SK-N-SH (cell line): ENCODE measurements at places on chromosomes 6 and 20. TPM values are rescaled to one million over a fixed set of nuclear protein-coding genes. Genes with fewer than 3 reads are reported as not detected.

- no peak for DNase-seq
- H3K4me1 ChIP-seq: no peaks in the 10 kb centered on the region
- no peak overlapping the region for H3K4me3 ChIP-seq
- no peak overlapping the region for H3K27ac ChIP-seq
Measured at GRCh38 chr20:58514321-58515232, 622 bp downstream of the APCDD1L start.

DNA sequence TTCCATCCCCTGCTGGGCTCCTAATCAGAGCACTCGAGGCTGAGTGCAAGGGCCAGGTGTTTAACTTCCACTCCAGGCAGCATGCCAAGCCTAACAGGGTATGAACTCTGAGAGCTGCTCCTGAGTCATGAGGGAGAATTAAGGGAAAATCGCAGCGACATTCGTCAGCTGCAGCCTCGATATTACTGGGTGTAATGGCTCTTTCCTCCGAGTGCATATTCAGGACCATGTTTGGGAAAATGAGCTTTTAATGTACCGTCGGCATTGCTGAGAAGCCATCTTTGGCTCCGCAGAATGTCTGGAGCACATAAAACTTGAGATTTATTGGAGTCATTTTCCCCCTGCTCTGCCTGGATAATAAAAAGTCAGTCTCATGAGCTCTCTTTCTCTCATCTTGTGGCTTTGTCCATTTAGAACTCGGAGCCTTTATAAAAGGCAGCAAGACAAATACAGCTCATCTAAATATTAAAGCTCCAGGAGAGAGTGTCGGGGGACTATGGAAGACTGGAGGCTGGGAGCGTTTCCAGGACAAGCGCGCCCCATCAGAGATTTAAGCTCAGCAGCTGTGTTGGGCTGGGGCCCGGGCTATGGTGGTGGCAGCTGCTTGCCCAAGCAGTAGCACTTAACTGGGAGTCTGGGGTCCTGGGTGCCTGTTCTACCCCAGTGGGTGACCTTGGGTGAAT is 103.7 kb downstream of the TOX2 start:
- no peaks in the 10 kb centered on the region for H3K27me3 ChIP-seq
- H3K4me3 ChIP-seq: peak overlapping the region; percentile 24
- peaks cover 37% of the 10 kb centered on the region for H3K4me1 ChIP-seq
- H3K36me3 ChIP-seq: no peaks in the 10 kb centered on the region

DNA sequence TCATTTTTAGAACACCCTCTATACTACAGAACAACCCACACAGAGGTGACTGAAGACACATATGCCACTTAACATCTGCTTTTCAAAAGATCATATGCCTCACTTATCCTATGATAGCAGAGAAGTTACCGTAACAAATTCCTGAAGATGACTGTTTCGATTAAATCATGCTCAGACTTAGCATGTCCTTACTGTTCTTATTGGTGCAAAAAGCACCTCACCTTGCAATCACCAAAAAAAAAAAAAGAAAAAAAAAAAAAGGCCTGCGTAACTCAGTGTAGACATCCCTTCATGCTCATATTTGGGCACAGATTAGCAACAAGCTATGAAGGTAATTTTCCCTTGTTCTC is 17.7 kb upstream of the DST start:
- DNase-seq: no peak
- 0 out of 2 replicates have a peak, but pooled peaks cover 3% of the 10 kb centered on the region for H3K36me3 ChIP-seq
- no peak overlapping the region for H3K4me3 ChIP-seq

DNA sequence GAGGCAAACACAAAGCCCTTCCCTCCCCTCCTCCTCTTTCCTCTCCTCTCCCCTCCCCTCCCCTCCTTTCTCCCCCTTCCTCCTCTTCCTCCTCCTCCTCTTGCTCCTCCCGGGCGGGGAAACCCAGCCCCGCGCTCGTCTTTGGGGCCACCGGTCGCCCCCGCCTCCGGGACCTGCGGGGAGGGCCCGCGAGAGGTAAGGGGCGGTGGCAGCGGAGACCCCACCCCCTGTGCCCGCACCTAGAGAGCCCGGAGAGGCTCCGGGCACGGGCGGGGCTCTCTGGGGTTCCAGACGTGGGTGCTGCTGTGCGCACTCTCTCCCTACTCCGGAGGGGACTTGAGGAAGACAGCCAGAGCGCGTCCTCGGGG is at the start of gene RIN2:
TSS of gene RIN2 (plus strand) at position 126 of the 368 bp plus-strand sequence. CDS start 131,344 bp downstream, outside the sequence.
- H3K36me3 ChIP-seq: no peaks in the 10 kb centered on the region
- DNase-seq: peak; percentile 82
- no peaks in the 10 kb centered on the region for H3K27me3 ChIP-seq
- H3K4me3 ChIP-seq: peak within 1 kb of the TSS; percentile 91
- H3K27ac ChIP-seq: peak within 1 kb of the TSS; percentile 84
- H3K4me1 ChIP-seq: peaks cover 17% of the 10 kb centered on the region

GRCh38 chr20:21124190-21124589 is 1.7 kb upstream of the KIZ start:
- peaks cover 6% of the 10 kb centered on the region for H3K4me1 ChIP-seq
- no peak overlapping the region for H3K27ac ChIP-seq
- H3K4me3 ChIP-seq: no peak overlapping the region

DNA sequence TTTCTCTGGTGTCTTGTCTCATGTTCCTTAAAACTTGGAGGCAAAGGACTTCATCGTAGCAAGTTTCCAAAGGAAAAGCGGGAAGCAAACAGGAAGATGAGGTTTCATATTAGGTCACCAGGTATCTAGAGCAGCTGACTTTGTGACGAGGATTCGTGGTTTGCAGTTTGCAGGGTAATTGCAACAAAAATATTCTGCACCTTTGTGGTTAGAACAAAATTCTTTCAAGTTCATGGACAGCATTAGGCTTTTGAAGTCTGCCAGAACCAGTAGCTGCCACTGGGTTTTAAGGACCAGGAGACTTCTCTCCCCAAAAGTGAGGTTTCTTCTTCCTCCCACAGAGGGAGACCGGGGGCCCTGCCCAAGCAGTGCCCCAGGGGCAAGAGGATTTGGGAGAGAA is 63.4 kb downstream of the RPP40 start:
- no peak overlapping the region for H3K27ac ChIP-seq
- H3K4me1 ChIP-seq: peaks cover 11% of the 10 kb centered on the region
- H3K36me3 ChIP-seq: no peaks in the 10 kb centered on the region
- no peak for DNase-seq

GRCh38 chr20:2533118-2533517 is 3.3 kb upstream of the TMC2 start:
- H3K4me1 ChIP-seq: no peaks in the 10 kb centered on the region
- H3K4me3 ChIP-seq: no peak overlapping the region
- H3K27me3 ChIP-seq: peaks cover 4% of the 10 kb centered on the region; the same call in 1 of the 2 replicates
- H3K36me3 ChIP-seq: no peaks in the 10 kb centered on the region
- no peak for DNase-seq

- no peaks in the 10 kb centered on the region for H3K27me3 ChIP-seq
- H3K27ac ChIP-seq: no peak overlapping the region
- H3K4me3 ChIP-seq: no peak overlapping the region
- peak; percentile 46 for DNase-seq
Measured at GRCh38 chr6:168105813-168106632, 27.0 kb upstream of the FRMD1 start.

DNA sequence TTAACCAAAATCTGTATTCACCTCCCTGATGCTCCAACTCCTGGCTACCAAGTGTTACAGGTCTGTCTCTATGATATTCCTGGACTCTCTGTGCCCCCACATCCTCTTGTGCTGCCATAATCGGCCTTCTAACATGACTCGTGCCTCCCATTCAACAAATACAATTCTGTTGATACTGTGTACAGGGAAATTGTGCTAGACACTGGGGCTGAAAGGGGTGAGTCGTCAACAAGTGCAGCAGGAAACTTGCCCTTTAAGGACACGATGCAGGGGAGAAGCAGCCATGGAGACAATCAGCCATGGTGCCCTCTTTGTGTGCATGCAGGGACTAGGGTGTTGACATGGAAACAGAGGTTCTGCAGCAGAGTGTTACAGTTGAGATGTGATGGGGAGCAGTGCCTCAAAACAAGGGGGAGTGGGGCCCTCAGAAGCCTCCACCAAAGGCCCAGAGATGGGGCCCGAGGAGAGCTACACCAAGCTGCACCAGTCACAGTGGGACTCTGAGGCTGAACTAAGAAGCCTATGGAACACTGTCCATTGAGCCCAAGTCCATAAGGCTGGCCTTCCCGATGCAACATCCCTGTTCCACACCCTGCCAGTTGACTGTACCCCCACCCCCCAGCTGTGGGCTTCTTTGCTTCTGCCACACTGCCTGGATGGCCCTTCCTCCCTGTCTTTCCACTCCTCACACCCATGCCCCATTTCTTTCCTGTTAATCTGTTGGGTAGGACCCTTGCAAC is 3.1 kb downstream of the PCED1A start:
- peaks cover 20% of the 10 kb centered on the region; the same call in 1 of the 2 replicates for H3K36me3 ChIP-seq
- H3K27ac ChIP-seq: no peak overlapping the region
- peaks cover 18% of the 10 kb centered on the region; the same call in 1 of the 2 replicates for H3K4me1 ChIP-seq
- no peaks in the 10 kb centered on the region for H3K27me3 ChIP-seq
- no peak for DNase-seq

GRCh38 chr6:145367149-145367548 is 368.2 kb downstream of the EPM2A start:
- no peak overlapping the region for H3K27ac ChIP-seq
- H3K4me1 ChIP-seq: no peaks in the 10 kb centered on the region; the same call in 1 of the 2 replicates
- DNase-seq: no peak
- no peaks in the 10 kb centered on the region for H3K27me3 ChIP-seq

GRCh38 chr6:53358440-53359094 is 9.8 kb upstream of the ELOVL5 start:
- peak overlapping the region; percentile 92 for H3K27ac ChIP-seq
- peak overlapping the region; percentile 64 for H3K4me3 ChIP-seq
- 0 out of 2 replicates have a peak, but pooled peaks cover 6% of the 10 kb centered on the region for H3K27me3 ChIP-seq
- DNase-seq: no peak

DNA sequence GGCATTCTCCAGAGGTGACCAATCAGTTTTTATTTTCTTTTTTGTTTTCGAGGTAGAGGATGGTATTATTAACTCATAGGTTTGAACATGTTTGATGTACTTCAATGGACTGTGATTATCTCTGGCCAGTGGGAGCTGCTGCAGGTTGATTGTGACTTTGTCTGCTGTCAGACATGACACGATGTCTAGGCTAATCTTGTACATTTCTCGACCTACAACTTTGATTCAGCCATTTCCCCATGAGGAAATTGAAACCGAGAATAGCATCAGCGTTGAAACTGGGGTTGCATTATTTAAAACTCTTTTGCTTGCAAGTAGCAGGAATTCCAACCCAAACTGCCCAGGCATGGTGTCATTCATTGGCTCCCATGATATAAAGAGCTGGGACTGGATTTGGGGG is 218.9 kb downstream of the CDH26 start:
- H3K27me3 ChIP-seq: no peaks in the 10 kb centered on the region
- no peak overlapping the region for H3K4me3 ChIP-seq
- DNase-seq: no peak
- no peak overlapping the region for H3K27ac ChIP-seq

- H3K4me1 ChIP-seq: no peaks in the 10 kb centered on the region
- no peak overlapping the region; the same call in 1 of the 2 replicates for H3K4me3 ChIP-seq
- H3K36me3 ChIP-seq: no peaks in the 10 kb centered on the region
- DNase-seq: peak; percentile 37
Measured at GRCh38 chr20:54680872-54681619, 205.7 kb downstream of the DOK5 start.

DNA sequence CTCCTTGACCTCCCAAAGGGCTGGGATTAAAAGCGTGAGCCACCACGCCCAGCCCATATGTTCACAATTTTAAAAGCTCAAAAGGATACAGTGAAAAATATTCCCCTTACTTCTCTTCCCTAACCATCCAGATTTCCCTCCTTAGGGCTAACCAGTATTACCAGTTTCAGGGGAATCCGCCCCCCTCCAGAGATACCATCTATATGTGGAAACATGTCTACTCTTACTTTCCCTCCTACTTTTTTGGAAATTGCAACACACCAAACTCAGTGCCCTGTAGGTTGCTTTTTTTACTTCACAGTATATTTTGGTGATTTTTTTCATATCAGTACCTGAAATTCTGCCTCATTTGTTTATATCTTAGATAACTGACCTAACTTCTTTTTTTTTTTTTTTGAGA is 6.9 kb upstream of the RPL10A start:
- peaks cover 7% of the 10 kb centered on the region; the same call in 1 of the 2 replicates for H3K36me3 ChIP-seq
- no peaks in the 10 kb centered on the region for H3K4me1 ChIP-seq
- DNase-seq: no peak
- H3K27ac ChIP-seq: no peak overlapping the region
- no peak overlapping the region for H3K4me3 ChIP-seq
- no peaks in the 10 kb centered on the region for H3K27me3 ChIP-seq

DNA sequence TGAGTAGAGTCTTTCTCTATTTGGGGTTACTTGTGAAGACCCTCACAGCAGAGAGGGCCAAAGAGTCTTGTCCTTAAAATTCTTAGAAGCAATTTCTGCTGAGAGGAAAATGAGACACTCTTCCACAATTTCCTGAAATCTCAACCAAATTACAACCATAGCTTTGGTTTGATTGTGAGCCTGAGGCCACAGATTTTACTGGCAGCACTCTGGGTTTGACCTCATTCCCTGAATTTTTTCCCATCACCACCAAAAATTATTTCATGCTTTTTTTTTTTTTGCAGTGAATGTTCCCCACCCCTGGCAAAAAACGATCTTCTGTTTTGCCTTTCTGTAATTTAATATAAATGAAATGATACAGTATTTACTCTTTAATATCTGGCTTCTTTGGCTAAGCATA is 125.5 kb downstream of the THEMIS start:
- H3K27me3 ChIP-seq: no peaks in the 10 kb centered on the region
- H3K27ac ChIP-seq: no peak overlapping the region
- no peak for DNase-seq
- no peaks in the 10 kb centered on the region for H3K36me3 ChIP-seq
- H3K4me3 ChIP-seq: no peak overlapping the region
- no peaks in the 10 kb centered on the region for H3K4me1 ChIP-seq

GRCh38 chr6:10425975-10426780 is 11.3 kb upstream of the TFAP2A start:
- H3K4me1 ChIP-seq: no peaks in the 10 kb centered on the region; the same call in 1 of the 2 replicates
- no peak overlapping the region for H3K27ac ChIP-seq
- no peaks in the 10 kb centered on the region for H3K36me3 ChIP-seq

DNA sequence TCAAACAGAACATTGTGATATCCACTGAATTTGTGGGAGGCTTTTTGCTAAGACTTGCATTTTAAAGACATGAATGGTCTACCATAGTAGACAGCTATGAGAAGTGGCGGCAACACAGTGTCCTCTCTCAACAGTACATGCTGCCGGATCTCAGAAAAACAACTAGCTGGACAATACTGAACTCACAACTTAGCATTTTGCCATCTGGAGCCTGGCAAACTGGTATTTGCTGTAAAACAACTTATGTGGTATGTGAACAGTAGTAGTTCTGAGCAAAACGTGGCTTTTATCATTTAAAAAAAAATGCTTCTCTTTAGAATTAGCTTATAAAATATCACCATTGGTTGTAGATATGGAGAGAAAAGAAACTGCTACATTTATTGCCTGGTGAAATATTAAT is 3.3 kb upstream of the PXDC1 start:
- H3K4me3 ChIP-seq: no peak overlapping the region
- no peak overlapping the region for H3K27ac ChIP-seq
- H3K27me3 ChIP-seq: no peaks in the 10 kb centered on the region
- DNase-seq: no peak
- H3K36me3 ChIP-seq: no peaks in the 10 kb centered on the region
- peaks cover 5% of the 10 kb centered on the region; the same call in 1 of the 2 replicates for H3K4me1 ChIP-seq

GRCh38 chr6:137657351-137657911 is 163.2 kb upstream of the OLIG3 start:
- H3K4me3 ChIP-seq: no peak overlapping the region
- no peak for DNase-seq
- H3K27ac ChIP-seq: no peak overlapping the region
- no peaks in the 10 kb centered on the region for H3K36me3 ChIP-seq
- no peaks in the 10 kb centered on the region for H3K4me1 ChIP-seq

TNF gene
- polyA plus RNA-seq: not detected in 2 replicates

FRK gene
- under 0.01 and 0.02 TPM in 2 replicates for polyA plus RNA-seq

IRF4 gene
- polyA plus RNA-seq: not detected in 2 replicates

NQO2 gene
- 19.2 and 22.5 TPM in 2 replicates for polyA plus RNA-seq

TEAD3 gene
- polyA plus RNA-seq: 5.2 and 7.1 TPM in 2 replicates
